ENCODE measurements at places on chromosomes 5 and 9. TPM values are rescaled to one million over a fixed set of nuclear protein-coding genes. Genes with fewer than 3 reads are reported as not detected.
A peak's percentile ranks its signal among the peaks of the same experiment; 100 is the strongest.

- no peak for DNase-seq
Measured at GRCh38 chr5:130578354-130578753, 586.7 kb downstream of the HINT1 start.

GRCh38 chr9:130664251-130665028 is at the start of gene PRDM12:
Gene PRDM12, plus strand, starts transcription at chr9:130664594. Its CDS starts 60 bp downstream, at chr9:130664654.
- DNase-seq: no peak

- DNase-seq: no peak
Measured at GRCh38 chr5:87022415-87022814, 245.3 kb upstream of the RASA1 start.

- DNase-seq: no peak
Measured at GRCh38 chr9:101132801-101133200, 104.3 kb downstream of the PLPPR1 start.

- DNase-seq: no peak
Measured at GRCh38 chr5:59034498-59035186, 451.8 kb downstream of the RAB3C start.

DNA sequence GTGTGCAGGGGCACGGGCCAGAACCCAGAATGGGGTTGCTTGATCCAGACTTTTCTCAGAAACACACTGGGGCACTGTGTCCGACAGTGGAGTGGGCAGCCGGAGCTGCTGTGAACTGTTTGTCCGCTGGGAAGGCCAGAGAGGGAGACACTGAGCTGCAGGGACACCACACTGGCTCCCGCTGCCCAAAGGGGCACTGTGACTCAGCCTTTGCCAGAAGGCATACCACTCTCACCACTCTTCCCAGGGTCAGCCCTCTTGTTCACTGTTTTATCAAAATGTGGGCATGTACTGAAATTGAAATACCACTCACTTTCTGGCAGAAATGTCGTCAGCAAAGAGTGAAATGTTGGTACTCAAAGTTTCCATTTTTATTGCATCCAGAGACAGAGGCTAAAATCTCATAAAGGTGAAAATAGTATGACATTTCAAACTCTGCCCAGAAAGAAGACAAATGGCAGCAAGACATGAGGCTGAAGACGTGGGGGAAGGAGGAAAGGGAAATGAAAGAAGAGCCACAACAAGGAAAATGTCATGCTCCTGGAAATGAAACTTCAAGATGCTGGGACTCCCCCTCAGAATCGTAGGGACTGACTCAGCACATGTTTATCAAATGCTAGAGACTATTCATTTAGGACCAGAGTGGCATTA is 4.5 kb upstream of the IL7R start:
- no peak for DNase-seq

DNA sequence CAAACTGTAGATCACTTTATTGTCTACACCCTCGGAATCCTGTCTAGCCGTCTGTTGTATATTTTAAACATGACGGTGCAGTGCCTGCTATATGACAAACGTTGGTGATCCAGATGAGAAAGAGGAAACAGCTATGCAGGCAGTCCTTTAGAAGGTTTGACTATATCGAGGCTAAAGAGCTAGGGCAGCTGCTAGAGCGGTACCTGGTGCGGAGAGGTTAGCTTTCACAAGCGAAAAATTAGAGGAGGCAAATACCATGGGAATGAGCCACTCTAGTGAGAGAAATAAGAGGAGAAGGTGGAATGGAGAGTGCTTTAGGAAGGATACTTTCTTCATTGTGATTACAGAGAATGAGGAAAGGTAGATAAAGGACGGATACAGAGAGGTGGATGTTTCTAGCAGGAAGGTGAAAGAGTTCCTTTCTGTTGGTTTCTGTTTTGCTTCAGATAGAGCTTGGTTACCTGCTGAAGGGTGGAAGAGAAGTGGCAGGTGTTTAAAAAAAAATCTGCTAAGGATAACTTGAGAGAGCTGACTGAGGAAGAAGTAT is 959 bp upstream of the FBXL17 start:
- peak; percentile 2 for DNase-seq

- no peak for DNase-seq
Measured at GRCh38 chr9:5688109-5688508, 59.2 kb downstream of the RIC1 start.

DNA sequence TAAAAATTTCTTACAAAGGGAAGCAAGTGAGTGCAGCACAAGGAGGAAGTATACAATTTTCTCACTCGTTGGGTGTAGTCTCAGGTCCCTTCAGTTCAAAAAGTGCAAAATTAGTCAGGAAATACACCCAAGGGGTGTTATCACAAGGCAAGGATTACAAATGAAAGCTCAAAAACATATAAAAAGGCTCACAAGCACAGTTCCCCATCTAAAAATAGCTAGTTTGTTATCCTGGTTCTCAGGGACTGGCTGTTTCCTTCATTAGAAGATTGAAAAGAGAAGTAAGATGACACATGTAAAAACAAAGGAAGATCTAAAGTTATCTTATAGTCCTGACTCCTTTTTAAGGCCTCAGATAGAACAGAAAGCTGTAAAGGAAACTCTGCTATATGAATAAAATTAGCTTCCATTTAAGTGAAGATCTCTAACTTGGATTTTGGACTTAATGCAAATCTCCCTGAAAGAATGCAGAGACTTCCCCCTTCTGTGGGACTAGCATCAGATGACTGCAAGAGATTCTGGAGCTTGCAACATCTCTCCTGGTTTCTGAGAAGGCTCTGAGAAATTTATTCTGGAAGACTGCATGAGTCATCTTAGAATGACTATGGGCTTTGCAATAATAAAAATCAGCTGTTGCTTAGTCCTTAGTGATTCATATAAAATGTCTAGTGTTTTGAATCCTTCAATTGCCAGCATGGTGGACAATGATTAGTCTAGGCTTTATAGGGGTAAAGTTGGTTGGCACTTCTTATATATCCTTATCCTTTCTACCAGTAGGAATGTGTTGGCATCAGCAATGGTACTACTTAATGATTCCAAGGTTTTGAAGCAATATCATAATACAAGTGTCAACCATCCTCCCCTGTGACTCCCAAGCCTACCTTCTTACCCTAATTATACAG is 25.4 kb downstream of the DAB2 start:
- DNase-seq: no peak

DNA sequence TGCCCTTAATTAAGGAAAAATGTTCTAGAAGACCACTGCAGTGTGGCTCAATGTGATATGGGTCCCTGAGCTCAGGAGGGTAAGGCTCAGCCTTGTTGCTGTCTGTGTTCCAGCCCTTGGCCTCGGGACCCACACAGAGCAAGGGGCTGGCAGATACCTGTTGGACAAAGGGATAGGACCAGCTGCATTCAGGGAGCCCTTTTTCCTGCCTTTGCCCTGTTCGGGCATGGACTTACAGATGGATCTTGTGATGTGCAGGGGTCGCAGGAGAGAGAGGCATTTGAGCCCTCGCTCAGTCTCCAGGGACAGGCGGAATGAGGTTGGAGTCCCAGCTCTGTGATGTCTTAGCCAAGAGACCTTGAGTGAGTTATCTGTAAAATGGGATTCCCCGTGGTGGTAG is 12.1 kb upstream of the BOD1 start:
- DNase-seq: no peak

DNA sequence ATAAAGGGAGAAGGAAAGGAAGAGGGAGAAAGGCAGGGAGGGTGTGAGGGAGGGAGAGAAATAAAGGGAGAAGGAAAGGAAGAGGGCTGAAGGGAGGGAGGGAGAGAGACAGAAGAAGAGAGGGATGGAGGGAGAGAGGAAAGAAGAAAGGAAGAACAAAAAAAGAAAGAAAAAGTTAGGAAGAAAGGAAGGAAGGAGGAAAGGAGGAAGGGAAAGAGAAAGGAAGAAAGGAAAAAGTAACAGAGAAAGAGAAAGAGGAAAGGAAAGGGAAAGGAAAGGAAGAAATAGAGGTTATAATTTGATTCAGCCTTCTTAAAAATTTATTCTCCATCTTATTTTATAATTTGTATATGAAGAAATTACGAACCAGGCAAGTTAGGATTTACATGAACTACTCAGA is 836.6 kb upstream of the C9orf72 start:
- DNase-seq: no peak

- peak; percentile 37 for DNase-seq
Measured at GRCh38 chr9:113876151-113876992, at the start of gene ZNF618. Gene ZNF618, plus strand, starts transcription at chr9:113876309. Its CDS starts 72 bp downstream, at chr9:113876381.

DNA sequence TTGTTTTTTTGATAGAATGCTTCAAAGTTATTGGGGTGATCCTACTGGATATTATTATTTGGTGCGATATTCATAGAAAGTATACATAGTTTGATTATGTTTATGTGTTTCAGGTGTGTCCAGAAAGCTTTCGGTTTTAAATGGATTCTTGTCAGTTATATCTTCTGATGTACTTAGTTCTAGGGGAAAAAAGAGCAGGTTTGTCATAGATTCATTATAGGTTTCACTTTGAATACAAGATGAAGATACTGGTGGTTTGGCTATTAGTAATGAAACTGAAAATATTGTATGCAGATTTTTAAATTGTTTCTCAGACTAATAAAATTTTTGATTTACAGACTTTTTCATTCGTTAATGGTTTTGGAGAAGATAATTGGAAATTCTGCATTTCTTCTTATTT is 98.9 kb downstream of the MAN2A1 start:
- DNase-seq: no peak

DNA sequence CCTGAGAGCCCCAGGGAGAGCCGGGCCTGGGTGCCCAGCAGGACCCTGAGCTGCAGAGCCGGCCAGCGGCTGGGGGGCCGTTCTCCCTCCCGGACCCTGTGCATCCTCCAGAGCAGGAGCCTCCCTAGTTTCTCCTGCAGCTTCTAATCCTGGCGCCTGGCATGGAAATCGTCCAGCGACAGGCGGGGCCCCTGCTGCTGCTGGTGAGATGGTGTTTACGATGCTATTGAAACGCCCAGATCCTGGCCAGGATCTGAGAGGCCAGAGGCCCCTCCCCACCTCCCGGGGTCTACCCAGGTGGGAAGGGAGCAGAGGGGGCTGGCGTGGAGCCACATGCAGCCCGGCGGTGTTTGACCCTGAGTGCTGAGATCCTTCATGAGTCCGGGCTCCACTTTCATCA is 38.2 kb upstream of the CEP72 start:
- no peak for DNase-seq

- no peak for DNase-seq
Measured at GRCh38 chr5:117376748-117377147, 802.1 kb upstream of the SEMA6A start.

DNA sequence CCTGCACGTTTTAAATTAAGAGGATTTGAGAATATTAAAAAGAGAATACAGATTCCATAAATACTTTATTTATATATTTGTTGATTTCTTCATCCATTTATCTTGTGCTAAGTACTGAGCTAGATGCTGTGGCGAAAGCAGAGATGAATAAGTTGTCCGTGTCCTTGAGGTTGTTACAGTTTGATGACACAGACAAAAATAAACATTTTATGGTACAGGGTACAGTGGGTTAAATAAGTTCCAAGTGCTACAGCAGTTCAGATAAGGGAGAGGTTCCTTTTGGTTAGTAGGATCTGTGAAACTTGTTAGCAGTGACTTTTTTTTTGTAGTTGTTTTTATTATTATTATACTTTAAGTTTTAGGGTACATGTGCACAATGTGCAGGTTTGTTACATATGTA is 50.2 kb downstream of the MACIR start:
- DNase-seq: no peak

- no peak for DNase-seq
Measured at GRCh38 chr5:133825631-133826289, 142.7 kb downstream of the C5orf15 start.

- DNase-seq: no peak
Measured at GRCh38 chr5:135315386-135315785, 83.6 kb downstream of the MACROH2A1 start.

DNA sequence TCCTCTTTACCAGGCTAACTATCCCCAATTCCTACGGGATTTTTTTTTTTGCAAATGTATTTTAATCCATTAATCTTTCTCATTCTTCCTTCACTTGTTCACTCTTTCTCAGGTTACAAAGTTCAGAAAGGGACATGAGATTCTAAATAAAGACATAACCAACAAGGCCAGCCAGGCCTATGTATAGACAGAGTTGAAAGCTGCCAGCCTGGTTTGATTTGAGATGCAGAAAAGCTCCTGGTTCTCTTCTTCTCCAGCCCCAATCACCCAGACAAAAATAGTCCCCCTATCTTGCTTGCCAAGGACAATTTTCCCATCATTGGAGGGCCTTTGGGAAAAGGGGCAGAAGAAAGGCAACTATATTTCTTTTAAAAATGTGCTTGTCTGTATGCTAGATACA is 398.8 kb downstream of the NFIB start:
- DNase-seq: no peak

GRCh38 chr5:128236334-128236733 is 152.8 kb downstream of the SLC12A2 start:
- DNase-seq: no peak

- DNase-seq: no peak
Measured at GRCh38 chr5:151520294-151520693, 70.8 kb downstream of the FAT2 start.

DNA sequence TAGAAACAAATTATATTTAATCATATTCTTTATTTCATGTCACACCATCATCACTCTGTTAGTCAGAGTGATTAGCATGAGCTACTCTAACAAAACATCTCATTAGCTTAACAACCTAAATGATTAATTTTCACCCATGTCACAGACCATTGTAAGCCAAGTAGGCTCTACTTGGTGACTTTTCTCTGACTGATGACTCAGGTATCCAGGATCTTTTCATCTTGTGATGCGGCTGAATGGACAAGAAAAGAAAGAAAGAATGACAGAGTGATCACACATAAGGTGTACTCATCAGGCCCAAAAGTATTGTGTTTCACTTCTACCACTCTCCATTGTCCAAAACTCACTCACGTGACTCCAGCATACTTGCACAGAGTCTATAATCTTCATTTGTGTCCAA is 299.3 kb downstream of the ANXA1 start:
- DNase-seq: no peak

DNA sequence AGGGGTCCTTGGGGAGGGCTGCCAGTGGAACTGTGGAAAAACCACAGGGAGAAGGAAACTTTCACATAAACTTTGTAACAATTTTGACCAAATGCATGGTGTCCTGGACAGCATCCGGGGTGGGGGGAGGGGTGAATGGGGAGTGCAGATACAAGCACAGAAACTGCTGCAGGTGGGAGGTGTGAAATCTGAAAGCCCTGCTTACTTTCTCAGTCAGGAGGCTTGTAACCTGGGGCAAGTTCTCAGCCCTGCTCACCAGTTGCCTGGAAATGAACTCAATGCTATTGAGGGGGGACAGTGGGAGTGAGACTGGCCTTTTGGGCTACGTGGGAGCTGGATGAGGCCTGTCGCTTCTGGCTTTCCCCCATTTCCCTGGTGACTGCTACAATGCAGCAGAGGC is 694.5 kb upstream of the ZNF608 start:
- no peak for DNase-seq

DNA sequence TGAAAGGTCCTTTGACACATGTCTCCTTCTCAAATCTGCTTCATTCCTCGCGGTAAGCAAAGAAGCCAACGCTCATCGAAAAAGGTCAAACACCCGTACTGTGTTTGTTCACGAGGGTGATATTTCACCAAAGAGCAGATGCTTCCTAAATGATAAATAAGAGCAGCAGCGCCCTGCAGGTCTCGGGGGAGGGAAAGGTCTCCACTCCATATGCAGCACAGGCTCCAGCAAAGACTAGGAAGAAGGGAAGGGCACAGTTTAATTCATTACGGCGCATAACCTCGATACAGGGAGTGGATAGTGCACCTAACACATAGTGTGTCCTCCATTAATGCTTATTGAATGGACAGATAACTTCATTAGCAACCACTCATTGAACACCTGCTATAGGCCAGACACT is 593.3 kb downstream of the CDK5RAP2 start:
- DNase-seq: no peak

GRCh38 chr9:35859310-35859989 is 10.8 kb downstream of the OR13J1 start:
- DNase-seq: no peak

PDLIM4 gene
- 37.4 TPM for total RNA-seq

FOXI1 gene
- total RNA-seq: not detected

GDF9 gene
- 0.49 TPM for total RNA-seq

SPATA31D4 gene
- total RNA-seq: not detected

CFAP90 gene
- 0.84 TPM for total RNA-seq

Measured in neural crest cell (in vitro differentiated cells).